ENCODE measurements at places on chromosomes 11 and 22.
A peak's percentile ranks its signal among the peaks of the same experiment; 100 is the strongest.

GRCh38 chr11:113668255-113668654 is 37.9 kb downstream of the TMPRSS5 start:
- peak; percentile 5 for DNase-seq

DNA sequence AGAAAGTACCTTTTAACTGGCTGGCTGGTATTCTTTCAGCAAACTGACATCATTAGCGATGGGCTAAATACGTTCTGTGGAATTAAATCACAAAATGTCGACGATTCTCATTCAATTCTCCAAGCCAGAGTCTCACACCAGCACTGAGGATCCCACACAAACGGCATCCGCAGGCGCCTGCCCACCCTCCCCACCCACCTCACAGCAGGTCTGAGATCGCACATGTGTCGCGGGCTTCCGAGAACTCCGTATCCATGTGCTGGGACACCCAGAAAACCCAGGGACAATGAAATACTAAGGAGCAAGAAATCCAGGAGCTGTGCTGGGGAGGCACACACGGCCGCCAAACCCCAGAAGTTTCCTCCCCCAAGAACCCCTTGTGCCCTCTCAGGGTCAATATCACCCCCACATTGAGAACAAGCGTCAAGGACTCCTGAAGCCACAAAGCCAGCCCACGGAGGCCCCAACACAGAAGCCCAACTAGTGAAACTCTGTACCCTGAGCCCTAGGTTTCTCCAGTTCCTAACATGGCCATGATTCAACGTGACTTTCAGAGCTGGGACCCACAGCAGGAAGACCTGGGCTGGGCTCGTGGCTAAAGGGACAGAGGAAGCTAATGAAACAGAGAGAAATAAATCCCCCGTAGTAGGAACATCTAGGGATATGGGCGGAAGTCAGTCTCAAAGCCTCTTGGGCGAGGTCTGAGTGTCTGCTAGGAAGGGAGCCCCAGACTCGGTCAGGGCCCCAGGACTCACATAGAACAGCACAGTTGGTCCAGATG is 8.0 kb downstream of the TOLLIP start:
- no peak for DNase-seq

DNA sequence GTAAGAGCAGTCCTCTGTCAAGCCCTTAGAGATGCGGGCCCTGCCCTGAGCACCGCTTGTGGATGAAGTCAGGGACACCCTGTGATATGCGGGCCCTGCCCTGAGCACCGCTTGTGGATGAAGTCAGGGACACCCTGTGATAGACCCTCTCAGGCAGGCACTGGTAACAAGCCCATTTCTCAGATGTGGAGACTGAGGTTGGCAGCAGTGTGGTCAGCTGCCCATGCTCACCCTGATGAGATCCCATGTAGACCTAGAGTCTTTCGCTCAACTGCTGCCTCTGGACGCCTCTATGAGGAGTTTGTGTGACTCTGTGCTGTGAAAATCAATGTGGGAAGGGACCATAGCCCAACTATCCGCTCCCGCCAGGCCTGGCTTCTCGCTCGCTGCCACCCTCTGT is 58.8 kb upstream of the FADD start:
- DNase-seq = no peak

DNA sequence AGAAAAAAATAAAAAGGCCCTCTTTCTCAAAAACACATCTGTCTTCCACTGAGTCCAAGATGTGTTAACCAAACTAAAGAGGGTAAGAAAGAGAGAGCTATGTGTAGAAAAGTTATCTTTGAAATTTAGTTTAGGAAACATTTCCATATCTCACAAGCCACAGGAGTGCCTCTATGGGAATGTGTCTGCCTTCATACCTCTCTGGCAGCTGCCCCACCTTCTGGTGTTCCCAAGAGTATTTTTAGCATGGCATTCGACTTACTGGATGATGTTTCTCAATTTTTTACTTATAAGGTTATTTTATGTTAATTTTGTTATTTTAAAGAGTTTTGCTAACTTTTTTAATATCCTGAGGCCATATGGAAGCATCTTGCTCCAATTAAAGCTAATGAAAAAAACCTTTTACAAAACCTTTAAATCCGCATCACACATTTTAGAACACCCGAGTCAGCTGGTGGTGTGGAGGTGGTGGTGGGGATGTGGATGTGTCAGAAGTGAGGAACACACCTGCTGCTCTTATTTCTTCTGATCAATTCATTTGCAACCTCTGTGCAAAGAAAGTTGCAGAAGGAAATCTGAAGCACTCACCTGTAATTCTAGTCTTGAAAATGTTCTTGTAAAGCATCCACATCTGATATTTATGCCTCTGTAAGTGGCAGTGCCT is 112.2 kb downstream of the NCAM1 start:
- DNase-seq = no peak

- DNase-seq = no peak
These were observed 16.2 kb downstream of the WNT7B start for GRCh38 chr22:45960477-45961386.

DNA sequence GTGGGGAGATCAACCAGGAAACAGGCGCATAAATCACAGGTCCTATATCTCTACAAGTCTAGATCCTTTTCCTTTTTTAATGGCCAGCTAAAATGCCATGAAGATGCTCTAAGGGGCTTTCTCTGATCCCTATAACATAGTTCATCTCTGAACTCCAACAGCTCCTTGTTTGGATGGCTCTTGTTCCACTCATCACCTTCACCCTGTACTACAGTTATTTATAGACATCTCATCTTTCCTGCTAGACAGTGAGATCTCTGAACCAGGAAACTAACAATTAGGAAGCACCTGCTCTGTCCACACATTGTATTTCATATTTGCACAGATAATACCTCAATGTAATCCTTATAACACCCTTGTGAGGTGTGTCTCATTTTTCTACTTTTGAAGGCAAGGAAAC is 31.6 kb downstream of the KCNA4 start:
- DNase-seq = no peak

DNA sequence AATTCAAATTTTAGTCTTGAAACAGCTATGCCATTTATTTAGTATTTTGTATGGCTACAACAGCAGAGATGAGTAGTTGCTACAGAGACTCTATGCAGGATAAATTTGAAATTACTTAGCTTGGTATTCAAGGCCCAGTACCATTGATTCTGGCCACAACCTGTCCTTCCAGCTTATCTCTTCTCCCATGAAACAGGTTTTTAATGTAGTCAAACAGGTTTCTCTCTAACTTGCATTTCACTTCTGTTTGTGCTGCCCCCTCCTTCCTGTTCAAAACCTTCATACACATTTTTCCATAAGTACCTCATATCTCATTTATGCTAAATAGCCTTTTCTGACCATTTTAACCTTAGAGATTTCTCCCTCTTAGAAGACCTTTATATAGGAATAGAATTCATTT is 3.3 kb downstream of the USP47 start:
- no peak for DNase-seq

- DNase-seq = no peak
These were observed 91.9 kb downstream of the CTTN start for GRCh38 chr11:70490208-70490607.

GRCh38 chr22:49672014-49672516 is 155.6 kb downstream of the BRD1 start:
- DNase-seq = no peak

GRCh38 chr11:38538866-38539680 is 1941.0 kb upstream of the RAG2 start:
- no peak for DNase-seq

GRCh38 chr22:30780026-30780425 is 85.4 kb downstream of the OSBP2 start:
- no peak for DNase-seq

- no peak for DNase-seq
These were observed 41.9 kb downstream of the DNHD1 start for GRCh38 chr11:6538945-6539344.

GRCh38 chr11:130418756-130419155 is 9.7 kb downstream of the ADAMTS8 start:
- no peak for DNase-seq

DNA sequence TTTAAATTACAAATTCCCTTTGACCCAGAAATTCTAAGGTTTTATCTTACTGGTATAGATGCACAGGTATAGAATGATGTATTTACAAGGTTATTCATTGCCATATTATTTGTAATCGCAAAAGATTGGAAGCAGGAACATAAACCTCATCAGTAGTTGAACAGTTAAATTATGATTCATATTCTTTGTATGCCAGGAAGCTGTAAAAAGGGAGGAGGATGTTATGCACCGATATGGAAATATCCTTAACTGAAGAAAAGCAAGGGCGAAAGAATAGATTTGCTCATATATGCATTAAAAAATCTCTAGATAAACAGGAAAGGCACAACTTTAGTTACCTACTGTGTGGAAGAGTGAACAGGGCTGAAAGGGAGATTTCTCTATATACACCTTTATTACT is 36.7 kb downstream of the PPFIA1 start:
- no peak for DNase-seq

GRCh38 chr11:63573881-63574855 is 11.0 kb upstream of the PLAAT2 start:
- DNase-seq = peak; percentile 81

GRCh38 chr11:131951121-131951520 is 580.7 kb downstream of the NTM start:
- no peak for DNase-seq

GRCh38 chr11:130166457-130166784 is 6.8 kb downstream of the ST14 start:
- DNase-seq = no peak

DNA sequence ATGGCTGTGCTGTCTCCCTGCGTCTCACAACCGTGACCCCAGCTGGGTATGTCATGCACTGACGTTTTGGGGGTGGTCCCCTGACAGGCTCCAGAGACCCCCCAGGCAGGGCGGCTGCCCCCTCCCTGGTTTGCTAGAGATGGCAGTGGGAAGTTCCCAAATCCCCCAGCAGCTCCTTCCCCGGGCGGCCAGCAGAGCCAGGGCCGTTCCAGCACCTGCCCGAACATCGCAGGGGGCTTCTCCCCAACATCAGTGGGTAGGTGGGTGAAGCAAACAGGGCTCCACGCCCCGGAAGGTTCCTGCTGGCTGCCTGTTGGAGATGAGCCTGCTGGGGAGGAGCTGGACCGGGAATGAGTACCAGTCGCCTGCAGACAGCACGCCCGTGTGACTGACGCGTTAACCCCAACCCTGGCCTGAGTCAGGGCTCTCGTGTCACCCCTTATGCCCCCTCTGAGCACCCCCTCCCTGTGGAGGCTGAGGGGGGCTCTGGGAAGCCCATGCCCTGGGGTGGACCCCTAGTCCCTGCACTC is 45.6 kb downstream of the GRAMD4 start:
- no peak for DNase-seq
